ENCODE measurements at places on chromosomes 2 and 18.

GRCh38 chr2:157830696-157831570 lies 45.2 kb downstream of the ACVR1 start:
- peak; percentile 92 for DNase-seq

DNA sequence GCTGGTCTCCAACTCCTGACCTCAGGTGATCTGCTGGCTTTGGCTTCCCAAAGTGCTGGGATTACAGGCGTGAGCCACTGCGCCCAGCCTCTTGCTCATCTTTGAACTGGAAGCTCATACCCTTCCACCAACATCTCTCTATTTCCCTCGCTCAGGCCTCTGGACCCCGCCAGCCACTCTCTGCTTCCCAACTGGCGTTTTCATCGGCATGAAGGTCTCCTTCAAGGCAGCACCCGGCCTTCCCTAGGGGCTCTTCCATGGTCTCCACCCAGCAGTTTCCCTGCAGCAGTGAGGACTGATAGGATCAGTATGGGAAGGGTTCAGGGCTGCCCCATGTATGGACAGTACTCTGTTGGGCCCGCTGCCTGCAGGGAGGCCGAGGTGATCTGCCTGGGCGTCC lies 65.8 kb upstream of the HS6ST1 start:
- DNase-seq = no peak

DNA sequence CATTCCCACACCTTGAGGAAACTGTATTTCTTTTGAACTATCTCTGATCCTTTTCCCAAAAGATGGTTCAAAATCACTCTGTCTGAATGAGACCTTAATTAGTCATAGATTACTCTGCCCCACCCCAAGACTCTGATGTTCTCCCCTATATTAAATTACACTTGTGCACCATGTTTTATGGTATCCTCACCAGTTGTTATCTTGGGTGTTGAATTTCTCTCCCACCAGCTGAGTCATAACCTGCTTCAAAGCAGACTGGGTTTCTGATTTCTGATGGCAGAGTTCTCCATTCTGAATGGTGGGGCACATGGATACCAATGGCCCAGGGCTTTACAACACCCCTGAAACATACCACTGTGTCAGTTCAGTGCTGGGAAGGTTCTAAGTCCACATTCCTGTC lies 15.0 kb downstream of the CDH20 start:
- no peak for DNase-seq

- no peak for DNase-seq
Observed at GRCh38 chr18:79010802-79011201, 31.2 kb downstream of the SALL3 start.

- no peak for DNase-seq
Observed at GRCh38 chr18:54220406-54220805, 4.1 kb downstream of the MBD2 start.

DNA sequence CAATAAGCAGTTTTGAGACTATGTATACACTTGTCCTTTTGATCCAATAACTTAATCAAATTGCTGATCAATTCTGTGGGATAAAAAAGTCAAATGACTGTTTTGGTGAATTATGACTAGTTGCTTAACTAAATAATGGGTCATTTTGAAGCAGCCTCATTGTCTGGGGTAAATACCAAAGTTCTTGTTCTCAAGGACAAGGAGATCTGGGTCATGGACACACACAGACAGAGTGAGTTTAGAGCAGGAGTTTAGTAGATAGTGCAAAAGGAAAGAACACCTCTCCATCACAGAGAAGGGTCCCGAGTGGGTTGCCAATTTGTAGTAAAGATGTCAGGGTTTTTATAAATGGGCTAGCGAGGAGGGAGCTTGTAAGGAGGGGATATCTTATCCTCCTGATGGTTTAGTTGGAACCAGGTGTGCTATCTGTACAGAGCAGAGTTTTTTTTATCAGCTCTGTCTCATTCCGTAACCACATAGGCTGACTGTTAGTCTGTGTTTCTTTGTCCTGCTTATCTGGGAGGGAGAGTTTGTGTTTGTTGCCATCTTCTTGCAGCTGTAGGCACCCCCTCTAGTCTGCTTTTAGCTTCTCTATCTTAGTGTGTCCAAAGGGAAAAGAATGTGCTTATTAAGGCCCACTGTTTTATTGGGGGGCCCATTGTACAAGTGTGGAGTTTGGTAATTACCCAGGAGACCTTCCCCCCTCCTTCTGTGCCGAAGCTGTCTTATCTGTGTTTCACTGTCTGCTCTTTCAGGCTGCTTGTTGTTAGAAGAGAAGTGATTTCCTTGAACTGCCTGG lies 48.7 kb upstream of the C1GALT1C1L start:
- DNase-seq = no peak

GRCh38 chr2:67671464-67672450 lies 274.6 kb downstream of the ETAA1 start:
- no peak for DNase-seq

GRCh38 chr2:45412754-45413379 lies 198.2 kb downstream of the SRBD1 start:
- DNase-seq = peak; percentile 52

GRCh38 chr18:11689669-11690565 lies 853 bp downstream of the GNAL start:
- DNase-seq = no peak

DNA sequence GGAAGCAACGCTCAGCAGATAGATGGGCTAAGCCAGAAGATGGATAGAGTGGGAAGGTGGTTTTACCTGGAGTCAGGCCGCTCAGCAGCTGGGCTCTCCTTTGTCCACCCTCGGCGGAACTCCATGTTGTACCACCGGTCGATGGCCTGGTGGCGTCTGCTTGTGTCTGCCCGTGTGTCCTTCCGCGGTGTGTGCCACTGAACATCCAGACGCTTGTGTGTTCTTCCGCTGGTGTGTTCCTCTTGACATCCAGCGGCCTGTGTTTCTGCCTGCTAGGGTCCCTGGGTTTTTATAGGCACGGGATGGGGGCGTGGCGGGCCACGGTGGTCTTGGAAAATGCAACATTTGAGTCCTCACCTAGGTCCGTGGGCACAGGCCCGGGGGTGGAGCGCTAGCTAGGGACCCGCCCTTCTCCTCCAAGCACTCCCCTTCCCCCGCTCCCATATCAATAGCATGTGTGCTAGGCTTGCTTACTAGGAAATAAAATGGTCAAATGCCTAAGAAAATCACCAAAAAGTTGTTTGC lies 1431.7 kb upstream of the ACVR2A start:
- no peak for DNase-seq

DNA sequence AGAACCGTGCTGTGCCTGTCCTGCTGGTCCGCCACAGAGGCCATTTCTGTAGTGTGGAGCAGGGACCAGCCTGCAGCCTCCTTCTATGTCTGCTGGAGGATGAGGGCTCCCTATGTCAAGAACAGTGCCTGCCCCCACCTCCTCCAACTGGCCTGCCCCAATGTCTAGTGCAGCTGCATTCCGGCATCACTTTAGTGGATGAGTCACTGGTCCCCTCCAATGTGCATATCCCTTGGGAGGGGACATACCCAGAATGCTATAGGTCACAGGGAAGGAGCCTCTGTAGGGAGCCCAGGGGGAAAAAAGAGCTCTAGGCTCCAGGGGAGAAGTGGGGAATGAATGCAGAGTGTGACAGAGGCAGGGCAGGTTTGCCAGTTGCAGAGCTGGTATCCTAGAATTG lies 219.6 kb downstream of the CELF4 start:
- DNase-seq = no peak

DNA sequence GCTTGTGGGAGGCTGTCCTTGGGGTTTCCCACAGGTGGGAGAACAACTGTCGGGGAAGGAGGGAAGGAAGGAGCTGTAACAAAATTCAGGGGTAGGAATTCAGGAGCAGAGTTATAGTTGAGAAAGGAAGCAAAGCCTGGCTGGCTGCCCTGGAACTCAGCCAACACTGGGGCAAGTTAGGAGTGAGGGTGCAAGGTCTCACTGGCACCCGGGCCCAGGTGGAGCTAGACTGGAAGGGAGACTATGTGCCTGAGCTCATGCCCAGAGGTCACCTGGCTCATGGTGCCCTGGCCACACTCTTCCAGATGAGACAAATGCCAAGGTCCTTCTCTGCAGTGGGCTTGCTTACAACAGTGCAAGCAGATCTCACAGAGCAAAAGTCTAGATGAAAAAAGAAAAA lies 75.6 kb upstream of the ARHGAP28 start:
- no peak for DNase-seq

- no peak for DNase-seq
Observed at GRCh38 chr2:238285653-238286082, 2.7 kb downstream of the PER2 start.

GRCh38 chr18:72811047-72811446 lies 56.7 kb downstream of the NETO1 start:
- no peak for DNase-seq

GRCh38 chr2:99784282-99784681 lies 294.5 kb upstream of the REV1 start:
- no peak for DNase-seq

GRCh38 chr2:8086796-8087479 lies 594.9 kb upstream of the ID2 start:
- peak; percentile 61 for DNase-seq

GRCh38 chr2:104840156-104840555 lies 13.8 kb upstream of the POU3F3 start:
- no peak for DNase-seq

GRCh38 chr2:113192459-113193100 lies 18.8 kb downstream of the PSD4 start:
- DNase-seq = no peak

- DNase-seq = peak; percentile 75
Observed at GRCh38 chr2:219218732-219219701, at the start of gene ABCB6. Gene ABCB6, minus strand, starts transcription at chr2:219218958. Its CDS starts 285 bp downstream, at chr2:219218673.

DNA sequence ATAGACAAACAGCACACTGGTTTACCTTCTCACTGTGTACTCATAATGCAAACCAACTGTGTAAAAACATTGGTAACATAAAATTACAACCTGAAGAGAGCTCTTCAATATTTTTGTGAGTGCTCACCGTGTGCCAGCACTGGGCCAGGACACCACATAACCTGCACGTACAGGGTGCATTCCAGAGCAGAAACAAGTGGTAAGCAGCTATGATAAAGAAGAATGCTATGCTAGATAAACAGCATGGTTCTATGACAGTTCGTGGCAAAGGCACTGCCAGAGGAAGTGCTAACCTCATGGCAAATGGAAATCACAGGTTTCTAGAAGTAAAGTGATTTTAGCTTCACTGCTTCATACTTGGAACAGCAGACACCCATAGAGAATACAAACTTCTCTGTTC lies 343.5 kb downstream of the MTX2 start:
- DNase-seq = no peak

DNA sequence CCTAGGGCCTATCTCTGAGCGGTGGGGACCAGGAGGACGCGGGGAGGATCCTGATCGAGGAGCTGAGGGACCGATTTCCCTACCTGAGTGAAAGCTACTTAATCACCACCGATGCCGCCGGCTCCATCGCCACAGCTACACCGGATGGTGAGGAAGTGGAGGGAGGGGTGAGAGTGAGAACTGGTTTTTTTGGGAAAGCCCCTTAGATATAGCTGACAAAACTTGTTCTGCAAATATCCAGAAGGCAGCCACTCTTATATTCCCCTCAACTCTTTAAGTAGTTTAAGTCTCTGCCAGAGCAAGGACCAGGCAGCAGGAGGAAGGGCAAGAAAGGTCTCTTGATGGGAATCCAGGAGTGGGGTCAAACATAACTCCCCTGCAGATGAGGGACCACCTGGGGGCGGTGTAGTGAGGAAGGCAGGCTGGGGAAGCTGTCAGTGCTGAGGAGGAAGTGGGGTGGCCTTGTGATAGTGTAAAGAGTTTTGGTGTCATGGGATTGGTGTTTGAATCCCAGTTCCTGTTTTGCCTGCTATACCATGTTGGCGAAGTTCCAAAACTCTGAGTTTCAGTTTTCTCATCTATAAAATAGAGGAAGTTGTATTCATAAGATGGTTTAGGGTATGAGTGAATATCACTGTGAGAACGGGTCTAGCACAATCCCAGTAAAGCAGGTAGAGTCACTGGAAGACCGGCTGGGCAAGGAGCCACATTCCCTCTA lies 3.4 kb downstream of the NAGK start:
- peak; percentile 92 for DNase-seq

GRCh38 chr2:20288642-20289340 lies 61.9 kb downstream of the PUM2 start:
- no peak for DNase-seq

GRCh38 chr2:242060212-242060835 lies 190.8 kb downstream of the RTP5 start:
- DNase-seq = no peak

DNA sequence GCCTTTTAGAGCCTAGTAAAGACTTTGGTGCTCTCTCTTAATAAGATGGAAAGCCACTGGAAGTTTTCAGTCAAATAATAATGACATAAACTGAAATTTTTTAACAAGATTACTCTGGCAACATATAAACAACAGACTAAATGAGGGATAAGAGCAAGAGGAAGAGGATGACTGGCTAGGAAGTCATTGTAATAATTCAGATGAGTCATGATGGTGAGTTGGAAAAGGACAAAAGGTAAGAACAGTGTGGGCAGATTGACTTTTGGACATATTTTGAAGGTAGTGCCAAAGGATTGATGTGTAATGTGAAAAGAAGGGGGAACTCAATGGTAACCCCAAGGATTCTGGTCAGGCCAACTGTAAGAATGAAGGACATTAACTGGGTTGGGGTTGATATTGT lies 310.3 kb downstream of the NOL4 start:
- DNase-seq = no peak

DNA sequence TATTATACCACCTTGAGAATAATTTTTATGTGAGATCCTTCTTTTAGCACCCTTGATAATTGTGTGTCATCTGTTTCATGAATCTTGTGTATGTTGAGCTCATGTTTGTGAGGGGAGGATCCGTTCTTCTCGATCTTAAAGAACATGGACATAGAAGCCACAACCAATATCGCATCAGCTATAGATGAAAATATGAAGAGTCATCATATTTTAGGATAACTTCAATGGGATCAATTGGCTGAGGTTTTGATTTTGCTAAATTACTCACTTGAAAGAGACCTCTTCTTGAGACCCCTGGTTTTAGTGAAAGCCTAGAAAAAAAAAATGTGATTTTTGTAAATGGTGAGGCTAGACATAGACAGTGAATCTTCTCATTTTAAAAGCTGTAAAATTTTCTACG lies 385.3 kb upstream of the NRP2 start:
- DNase-seq = no peak

DNA sequence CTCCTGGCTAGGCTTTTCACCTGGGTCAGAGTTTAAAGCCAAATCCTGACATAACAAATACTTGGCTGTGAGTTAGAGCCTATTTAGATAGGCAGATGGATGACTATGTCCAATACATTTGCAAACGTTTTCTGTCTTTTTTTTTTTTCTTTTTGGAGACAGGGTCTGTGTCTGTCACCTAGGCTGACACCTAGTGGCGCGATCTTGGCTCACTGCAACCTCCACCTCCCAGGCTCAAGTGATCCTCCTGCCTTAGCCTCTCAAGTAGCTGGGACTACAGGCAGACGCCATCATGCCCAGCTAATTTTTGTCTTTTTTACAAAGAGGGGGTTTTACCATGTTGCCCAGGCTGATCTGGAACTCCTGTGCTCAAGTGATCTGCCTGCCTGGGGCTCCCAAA lies 124.8 kb downstream of the DYM start:
- no peak for DNase-seq

GRCh38 chr2:158412206-158412605 lies 44.3 kb downstream of the CCDC148 start:
- DNase-seq = no peak

GRCh38 chr2:45759310-45759851 lies 107.9 kb downstream of the PRKCE start:
- DNase-seq = no peak

Measured in suppressor macrophage treated with lipopolysaccharide for 1 hour (primary cell).